Urinary bladder (tissue), 4 donors: ENCODE measurements at places on chromosomes 16 and 17. TPM values are rescaled to one million over a fixed set of nuclear protein-coding genes. Genes with fewer than 3 reads are reported as not detected.

Gene TBC1D3C
- polyA plus RNA-seq, result 1.9 TPM

Gene ZP2
- not detected for polyA plus RNA-seq

Gene TBX4
- 13.0 TPM for polyA plus RNA-seq

Gene CD300LB
- polyA plus RNA-seq, result 0.46 TPM

Gene DLX4
- 0.20 TPM for polyA plus RNA-seq

Gene TNFRSF17
- not detected for polyA plus RNA-seq

Gene IL17C
- 0.13 TPM for polyA plus RNA-seq

Gene RNF157
- polyA plus RNA-seq, result 5.8 TPM
